ENCODE measurements at places on chromosomes 16 and 17.

DNA sequence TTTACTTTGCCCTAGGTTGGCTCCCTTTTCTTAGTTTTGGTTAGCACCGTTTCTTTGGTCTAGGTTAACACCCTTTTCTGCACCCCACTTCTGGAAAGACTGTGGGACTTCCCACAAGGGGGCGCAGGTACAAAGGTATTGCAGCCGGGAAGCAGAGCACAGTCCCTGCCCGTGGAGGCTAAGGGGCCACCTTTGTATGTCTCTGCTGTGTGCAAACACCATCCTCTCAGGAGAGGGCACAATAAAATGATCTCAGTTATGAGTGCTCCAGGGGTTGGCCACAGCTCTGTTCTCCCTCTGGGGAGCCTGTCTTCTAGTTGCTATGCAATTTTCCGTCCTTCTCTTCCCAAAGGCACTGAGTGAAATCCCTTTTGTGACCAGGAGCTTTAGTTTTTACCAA is 28.4 kb upstream of the TMC5 start:
- no peak for DNase-seq

DNA sequence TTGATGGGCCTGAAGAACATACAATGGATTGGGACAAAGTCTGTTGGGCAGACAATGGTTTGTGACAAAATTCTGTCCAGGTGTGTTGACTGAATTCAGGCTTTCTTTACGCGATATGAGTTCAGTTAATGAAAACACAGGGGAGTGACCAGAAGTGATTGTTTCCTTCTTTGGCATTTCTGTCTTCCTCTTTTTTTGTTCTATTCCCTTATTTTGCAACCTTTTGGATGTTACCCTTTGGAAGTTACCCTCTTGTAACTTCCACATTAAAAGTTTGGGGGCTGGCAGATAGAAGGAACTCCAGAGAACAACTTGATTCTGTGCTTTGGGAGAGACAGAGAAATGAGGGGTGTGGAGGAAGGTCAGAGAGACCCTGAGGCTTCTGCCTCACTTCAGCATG is 126.7 kb downstream of the PITPNC1 start:
- no peak for DNase-seq

DNA sequence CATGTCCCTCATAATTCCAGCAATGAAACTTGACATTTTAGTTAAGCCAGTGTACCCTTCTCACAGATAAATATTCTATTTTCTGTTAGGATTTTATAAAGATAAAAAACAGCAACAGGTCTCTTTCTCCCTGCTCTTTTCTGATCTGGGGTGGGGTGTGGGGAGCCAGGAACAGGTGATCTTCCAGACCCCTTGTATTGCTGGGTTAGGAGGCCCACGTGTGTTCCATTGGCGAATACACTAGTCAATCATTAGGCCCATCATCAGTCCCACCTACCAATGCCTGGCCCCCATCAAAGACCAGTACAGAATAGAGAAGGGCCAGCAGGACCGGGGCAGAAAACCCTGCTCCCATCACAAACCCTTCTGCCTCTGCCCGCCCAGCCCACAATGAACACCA is 40.3 kb upstream of the TOB1 start:
- DNase-seq, result no peak

DNA sequence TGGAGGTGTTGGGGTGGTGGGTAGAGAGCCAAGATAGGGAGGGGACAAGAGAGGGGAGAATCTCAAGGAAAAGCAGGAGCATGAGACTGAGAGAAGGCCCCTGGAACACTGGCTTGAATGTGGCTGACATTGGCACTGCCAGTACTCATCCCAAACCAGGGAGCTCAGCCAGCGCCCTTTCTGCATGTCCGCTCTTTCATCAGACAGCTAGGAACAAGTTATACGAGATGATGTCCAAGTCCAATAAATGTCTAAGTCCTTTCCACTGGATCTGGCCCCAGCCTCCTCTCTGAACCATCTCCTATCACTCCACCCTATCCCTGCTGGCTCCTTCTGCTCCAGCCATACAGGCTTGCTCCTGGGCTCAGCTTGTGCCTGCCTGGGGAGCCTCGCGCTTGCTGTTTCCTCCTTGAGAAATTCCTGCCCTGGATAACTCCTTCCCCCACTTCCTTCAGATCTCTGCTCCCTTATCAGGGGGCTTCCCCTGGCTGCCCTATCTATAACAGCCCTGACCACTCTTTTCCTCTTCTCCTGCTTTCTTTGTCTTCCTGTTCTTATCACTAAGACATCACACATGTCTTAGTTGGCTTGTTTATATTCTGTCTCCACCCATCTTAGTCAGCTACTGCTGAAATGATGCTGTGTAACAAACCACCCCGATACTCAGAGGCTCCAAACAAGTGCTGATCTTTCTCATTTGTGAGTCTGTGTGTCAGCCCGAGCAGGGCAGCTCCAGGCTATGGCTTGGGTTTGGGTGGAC is 37.1 kb upstream of the MEOX1 start:
- DNase-seq, result no peak

- no peak for DNase-seq
Measured at GRCh38 chr17:2704031-2704889, 7.3 kb downstream of the CLUH start.

DNA sequence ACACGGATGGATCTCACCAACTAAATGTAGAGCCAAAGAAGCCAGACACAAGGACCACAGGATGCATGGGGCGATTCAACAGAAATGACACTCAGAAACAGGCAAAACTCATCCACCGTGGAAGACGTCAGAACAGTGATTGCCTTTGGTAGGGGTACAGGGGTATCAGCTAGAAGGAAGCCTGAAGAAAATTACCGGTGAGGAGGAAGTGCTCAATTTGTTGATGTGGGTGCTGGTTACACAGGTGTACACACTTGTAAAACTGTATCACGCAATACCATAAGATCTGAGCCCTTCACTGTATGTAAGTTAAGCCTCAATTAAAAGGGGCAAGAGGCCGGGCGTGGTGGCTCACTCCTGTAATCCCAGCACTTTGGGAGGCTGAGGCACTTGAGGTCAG is 226.1 kb downstream of the C16orf78 start:
- DNase-seq, result no peak

- no peak for DNase-seq
Measured at GRCh38 chr17:522919-523318, 170.3 kb upstream of the RPH3AL start.

DNA sequence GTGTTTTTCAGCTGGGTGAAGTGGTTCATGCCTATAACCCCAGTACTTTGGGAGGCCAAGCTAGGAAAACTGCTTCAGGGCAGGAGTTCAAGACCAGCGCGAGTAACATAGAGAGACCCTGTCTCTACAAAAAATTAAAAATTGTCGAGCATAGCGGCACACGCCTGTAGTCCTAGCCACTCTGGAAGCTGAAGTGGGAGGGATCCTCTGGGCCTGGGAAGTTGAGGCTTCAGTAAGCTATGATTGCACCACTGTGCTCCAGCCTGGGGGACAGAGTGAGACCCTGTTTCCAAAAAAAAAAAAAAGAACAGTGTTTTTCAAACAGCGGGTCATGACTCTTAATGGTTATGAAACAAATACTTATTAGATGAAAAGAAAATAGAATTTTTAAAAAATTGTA is 2.3 kb upstream of the CYTH1 start:
- no peak for DNase-seq

DNA sequence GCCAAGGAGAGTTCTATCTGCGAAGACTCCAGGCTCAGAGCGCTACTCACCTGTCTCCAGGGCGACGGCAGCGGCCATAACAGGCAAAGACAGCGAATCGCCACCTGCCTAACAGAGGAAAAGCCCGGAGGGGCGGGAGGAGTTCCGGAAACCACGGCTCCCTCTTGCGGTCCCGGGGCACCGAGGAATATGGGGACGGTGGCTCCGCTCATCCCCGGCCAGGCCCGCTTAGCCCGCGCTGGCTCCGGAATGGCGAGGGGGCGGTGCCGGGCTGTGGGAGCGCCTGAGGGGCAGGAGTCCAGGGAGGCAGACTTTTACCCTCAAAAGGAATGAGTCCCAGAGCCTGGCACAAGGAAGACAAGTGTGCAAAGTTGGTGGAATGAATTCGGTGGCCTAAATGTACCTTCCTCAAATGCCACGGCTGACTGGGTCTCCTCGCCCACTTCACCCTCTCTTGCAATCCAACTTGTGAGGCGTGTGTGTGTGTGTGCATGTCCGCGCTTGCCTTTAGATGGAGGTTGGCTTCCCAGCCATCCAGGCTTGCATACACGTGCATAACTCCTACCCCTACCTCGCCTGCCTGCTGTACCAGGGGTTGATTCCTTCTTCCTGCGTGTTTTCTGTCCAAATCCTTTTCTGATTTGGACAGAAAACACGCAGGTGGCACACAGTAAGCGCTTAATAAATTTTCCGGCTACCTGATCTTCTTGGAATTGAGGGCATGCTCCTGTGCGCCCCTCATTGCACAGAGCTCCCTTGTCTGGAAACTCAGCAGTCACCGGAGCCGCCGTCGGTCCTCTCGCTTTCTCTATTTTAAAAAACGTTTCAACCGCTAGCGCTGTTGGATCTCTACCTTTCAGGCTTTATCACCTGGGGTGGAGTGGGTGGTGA is 3.5 kb downstream of the C17orf100 start:
- DNase-seq, result no peak

GRCh38 chr17:74954665-74955421 is 17.7 kb downstream of the HID1 start:
- no peak for DNase-seq

DNA sequence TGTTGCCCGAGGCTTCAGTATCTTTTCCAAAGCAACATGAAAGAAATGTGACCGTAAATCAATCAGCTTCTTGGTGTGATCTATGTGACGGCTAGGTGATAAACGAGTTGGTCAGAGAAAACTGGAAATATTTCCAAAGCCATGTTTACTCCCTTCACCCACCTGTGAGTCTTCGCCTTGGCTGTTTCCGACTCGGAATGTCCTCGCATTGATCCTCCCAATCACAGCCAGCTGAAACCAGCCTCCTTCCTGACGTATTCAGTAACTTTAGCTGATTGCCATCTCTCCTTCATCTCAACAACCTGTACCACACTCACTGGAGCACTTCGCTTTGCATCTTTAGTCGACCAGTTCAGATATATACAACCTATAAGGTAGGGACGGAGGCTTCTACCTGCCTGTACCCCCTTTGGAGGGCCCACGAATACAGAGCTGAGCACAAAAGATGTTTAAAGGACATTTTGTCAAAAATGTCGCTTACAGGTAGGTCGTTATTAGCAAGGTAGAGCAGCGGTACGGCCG is 705 bp downstream of the KRABD2 start:
- DNase-seq, result no peak

- DNase-seq, result no peak
Measured at GRCh38 chr16:58634265-58634802, 4.7 kb upstream of the CNOT1 start.

- DNase-seq, result no peak
Measured at GRCh38 chr17:72208832-72209231, 88.0 kb downstream of the SOX9 start.

GRCh38 chr17:39197380-39198185 is at the start of gene CACNB1:
CACNB1 (minus strand) TSS chr17:39197669; CDS start chr17:39197495, 174 bp downstream.
- DNase-seq, result peak; percentile 42

GRCh38 chr16:19177111-19177739 is 9.2 kb downstream of the SYT17 start:
- DNase-seq, result no peak

- DNase-seq, result no peak
Measured at GRCh38 chr16:86714166-86714565, 135.8 kb downstream of the FOXL1 start.

- DNase-seq, result no peak
Measured at GRCh38 chr17:44367231-44367979, 3.8 kb upstream of the FAM171A2 start.

- DNase-seq, result no peak
Measured at GRCh38 chr16:48433850-48434530, 48.8 kb upstream of the SIAH1 start.

DNA sequence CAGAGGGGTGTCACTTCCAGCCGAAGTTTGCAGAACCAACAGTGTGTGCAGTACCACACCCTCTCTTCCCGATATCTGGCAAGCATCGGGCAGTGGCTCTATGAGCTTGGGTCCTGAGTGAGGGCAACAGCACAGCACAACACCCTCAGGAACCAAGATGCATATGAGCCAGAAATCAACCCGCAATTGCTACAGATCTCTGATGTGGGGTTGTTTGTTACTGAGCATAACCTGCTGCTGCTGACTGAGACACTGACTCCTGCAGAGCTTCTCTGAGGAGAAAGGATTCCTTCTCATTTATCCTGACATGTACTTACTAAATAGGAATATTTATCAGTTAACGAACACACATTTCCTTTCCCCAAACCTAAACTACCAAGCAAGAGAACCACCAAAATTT is 218.3 kb downstream of the RBFOX3 start:
- no peak for DNase-seq

- DNase-seq, result no peak
Measured at GRCh38 chr17:72858826-72859495, 233.5 kb downstream of the SLC39A11 start.

GRCh38 chr17:16900288-16900882 is 71.5 kb downstream of the TNFRSF13B start:
- DNase-seq, result no peak

DNA sequence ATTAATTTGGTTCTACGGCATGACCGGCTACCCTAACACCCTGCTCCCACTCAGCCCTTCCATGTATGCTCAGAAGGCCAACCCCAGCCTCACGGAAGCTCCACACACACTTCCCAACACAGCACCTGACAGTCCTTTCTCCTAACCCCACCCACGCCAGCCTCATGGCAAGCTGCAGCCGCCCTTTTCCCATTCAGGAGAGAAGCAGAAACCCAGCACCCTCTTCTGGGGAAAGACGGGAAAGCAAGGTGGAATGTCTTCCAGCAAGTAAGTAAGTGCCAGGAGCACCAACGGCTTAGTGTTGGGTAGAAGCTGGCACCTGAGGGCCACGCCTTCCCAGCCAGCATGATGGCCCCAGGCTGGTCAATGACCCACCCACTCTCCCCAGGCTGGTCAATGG is 32.1 kb downstream of the ABR start:
- no peak for DNase-seq

GRCh38 chr16:85710732-85711131 is 22.0 kb upstream of the GINS2 start:
- DNase-seq, result no peak

- DNase-seq, result peak; percentile 100
Measured at GRCh38 chr17:81393684-81394376, 1.4 kb upstream of the BAHCC1 start.

DNA sequence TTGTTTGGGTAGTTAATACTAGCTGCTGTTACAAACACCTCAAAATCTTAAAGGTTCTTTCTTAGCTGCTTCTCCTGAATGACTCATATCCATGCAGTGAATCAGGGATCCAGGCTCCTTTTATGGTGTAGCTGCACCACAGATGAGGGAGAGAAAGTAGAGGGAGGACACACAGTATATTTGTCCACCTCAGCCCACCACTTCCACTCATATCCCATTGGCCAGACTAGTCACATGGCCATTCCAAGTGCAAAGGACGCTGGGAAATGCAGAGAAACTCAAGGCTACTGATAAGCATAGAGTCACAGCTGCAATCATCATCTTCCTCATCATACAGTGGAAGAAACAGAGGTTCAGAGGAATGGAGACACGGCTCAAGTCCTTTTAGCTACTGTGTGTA is 63.8 kb downstream of the GSG1L start:
- DNase-seq, result no peak
